ENCODE measurements at places on chromosomes 7 and 10.

GRCh38 chr7:7103343-7104313 is 78.7 kb upstream of the C1GALT1 start:
- no peak for DNase-seq

DNA sequence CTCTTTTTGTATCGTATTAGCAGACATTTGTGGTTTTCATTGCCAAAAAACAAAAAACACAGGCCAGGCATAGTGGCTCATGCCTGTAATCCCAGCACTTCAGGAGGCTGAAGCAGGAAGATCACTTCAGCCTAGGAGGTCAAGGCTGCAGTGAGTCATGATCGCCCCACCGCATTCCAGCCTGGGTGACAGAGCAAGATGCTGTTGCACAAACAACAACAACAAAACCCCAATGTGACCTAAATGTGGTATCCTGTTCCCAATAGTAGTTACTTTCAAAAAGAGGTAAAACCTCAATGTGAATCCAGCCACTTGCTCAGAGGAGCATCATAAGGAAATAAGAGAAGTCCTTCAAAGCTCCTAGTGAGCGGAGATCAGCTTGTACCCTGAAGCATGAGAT is 45.8 kb upstream of the SKAP2 start:
- DNase-seq, result no peak

GRCh38 chr10:58087896-58088295 is 179.8 kb downstream of the IPMK start:
- DNase-seq, result no peak

- DNase-seq, result no peak
Observed at GRCh38 chr7:123993996-123994395, 38.9 kb downstream of the TMEM229A start.

- DNase-seq, result no peak
Observed at GRCh38 chr7:67448271-67448670, 451.6 kb downstream of the TYW1 start.
